Activated T-helper 1 cell treated with anti-CD3 and anti-CD28 coated beads, Interleukin-12 subunit alpha, Interleukin-12 subunit beta, Interleukin-2, Interleukin-4 antibody, amounts not matched to agents 30 ng/mL and 10 ng/mL and 1 ng/mL, durations not matched to agents 14 hours and 24 hours and 36 hours (primary cell): ENCODE measurements at places on chromosomes 13 and 19. TPM values are rescaled to one million over a fixed set of nuclear protein-coding genes. Genes with fewer than 3 reads are reported as not detected.

DNA sequence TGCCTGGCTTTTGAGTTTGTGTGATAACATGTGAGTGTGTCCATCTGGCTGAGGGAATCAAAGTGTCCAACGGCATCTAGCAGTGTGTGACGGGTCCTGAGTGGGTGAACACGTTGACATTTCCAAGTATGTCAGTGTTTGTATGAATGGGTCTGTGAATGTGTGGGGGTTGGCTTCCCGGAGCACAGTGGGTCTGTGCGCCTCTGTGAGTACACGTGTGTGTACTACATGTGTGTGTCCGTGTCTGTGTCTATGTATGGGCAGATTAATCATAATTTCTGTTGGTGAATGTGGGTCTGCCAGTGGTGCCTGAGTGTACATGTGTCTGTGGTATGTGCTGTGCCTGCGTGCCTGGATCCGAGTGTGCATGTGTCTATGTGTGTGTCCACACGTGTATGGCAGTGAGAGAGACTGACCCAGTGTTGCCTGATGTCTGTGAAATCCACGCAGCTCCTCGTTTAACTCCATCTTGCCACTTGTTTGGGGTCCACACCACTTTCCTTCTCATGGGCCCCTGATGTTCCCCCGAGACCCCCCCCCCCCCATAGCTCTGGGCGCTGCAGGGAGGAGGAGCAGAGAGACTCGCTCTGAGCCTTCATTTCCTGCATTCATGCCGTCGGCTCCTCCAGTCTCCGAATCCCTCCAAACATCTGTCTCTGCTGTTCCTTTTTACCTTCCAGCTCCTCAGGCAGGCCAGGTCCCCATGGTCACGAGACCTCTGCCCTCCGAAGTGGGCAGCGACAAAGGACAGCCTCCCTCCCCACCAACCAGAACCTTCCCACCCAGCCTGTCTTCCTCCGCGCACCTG is 5.3 kb downstream of the CCDC8 start:
- DNase-seq, result no peak

GRCh38 chr13:57552437-57552836 is 79.1 kb upstream of the PCDH17 start:
- no peak for DNase-seq

Gene CEACAM6
- not detected in 2 replicates for total RNA-seq

Gene MCEMP1
- total RNA-seq, result not detected in 2 replicates

Gene KL
- 0.49 and 0.54 TPM in 2 replicates for total RNA-seq

Gene ZNF714
- total RNA-seq, result 18.5 and 19.5 TPM in 2 replicates
